ENCODE measurements at places on chromosomes 2 and 18.

GRCh38 chr2:200170221-200170620, 136.3 kb upstream of the SPATS2L start:
- no peak for DNase-seq

GRCh38 chr2:58731488-58731869, 490.4 kb upstream of the FANCL start:
- DNase-seq = no peak

GRCh38 chr2:175461839-175462238, 280.3 kb upstream of the ATP5MC3 start:
- no peak for DNase-seq

DNA sequence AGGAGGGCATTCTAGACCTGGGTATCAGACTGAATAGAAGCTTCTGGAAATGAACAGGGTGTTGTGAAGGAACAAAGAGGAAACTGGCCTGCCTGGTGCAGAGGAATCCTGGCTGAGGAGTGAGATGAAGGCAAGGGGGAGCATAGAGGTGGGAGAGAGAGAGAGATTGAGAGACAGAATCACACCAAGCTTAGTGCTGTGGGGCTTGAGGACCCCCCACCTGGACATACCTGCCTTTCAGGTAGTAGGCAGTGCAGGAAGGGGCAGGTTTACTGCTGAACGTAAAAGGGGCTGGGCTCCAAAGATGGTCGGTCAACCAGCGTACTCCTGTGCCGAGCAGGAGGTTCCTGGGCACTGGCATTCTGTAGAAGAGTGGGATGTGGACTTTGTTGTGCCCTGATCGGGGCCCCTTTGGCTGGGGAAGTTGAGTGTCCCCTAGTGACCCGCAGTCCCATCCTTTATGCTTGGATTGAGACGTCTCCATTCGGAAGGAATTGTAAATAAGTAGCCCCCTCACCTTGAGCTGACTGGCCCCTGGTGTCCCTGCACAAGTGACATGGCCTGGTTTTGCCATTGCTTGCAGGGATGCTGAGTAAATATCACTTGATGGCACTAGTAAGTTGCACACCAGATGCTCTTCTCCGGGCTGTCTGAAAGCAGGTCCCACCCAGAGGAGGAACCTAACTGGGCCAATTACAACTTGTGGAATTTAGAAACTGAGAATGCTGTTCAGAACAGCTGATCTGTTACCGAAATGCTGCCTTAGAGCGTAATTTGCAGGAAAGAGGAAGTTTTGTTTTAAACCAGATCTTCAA, 1.4 kb downstream of the UBE2F start:
- DNase-seq = peak; percentile 64

- no peak for DNase-seq
Measured at GRCh38 chr18:48669991-48670750, 131.3 kb downstream of the CTIF start.

- no peak for DNase-seq
Measured at GRCh38 chr2:742221-742620, 65.0 kb upstream of the TMEM18 start.
